ENCODE measurements at places on chromosomes 2 and 18. TPM values are rescaled to one million over a fixed set of nuclear protein-coding genes. Genes with fewer than 3 reads are reported as not detected.

DNA sequence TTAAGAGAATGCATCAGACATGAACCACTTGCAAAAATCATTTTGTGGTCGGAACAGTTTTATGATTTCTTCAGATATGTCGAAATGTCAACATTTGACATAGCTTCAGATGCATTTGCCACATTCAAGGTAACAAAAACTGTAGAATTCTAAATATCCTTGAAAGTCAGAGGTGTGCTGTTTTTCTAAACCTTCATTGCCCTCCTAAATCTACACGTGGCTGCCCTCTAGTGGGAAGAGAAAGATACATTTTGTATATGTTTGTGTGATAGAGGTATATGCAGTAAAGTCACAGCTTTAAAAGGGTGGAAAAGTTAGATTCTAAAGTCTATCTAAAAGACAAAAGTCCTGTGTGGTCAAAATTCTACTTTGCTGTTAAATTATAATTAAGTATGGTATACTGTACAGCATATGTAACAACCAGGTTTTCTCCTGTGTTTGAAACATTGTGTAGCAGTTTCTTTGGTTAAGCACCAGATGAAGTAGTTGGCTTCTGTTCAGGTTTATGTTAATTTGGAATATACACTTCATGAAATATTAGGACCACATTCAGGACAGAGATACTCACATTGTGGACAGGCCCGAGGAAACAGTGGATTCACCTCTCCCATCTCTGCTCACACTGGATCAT, 65.9 kb upstream of the ITM2C start:
- DNase-seq, result no peak

GRCh38 chr18:32629981-32630700, 142.7 kb downstream of the KLHL14 start:
- no peak for DNase-seq

DNA sequence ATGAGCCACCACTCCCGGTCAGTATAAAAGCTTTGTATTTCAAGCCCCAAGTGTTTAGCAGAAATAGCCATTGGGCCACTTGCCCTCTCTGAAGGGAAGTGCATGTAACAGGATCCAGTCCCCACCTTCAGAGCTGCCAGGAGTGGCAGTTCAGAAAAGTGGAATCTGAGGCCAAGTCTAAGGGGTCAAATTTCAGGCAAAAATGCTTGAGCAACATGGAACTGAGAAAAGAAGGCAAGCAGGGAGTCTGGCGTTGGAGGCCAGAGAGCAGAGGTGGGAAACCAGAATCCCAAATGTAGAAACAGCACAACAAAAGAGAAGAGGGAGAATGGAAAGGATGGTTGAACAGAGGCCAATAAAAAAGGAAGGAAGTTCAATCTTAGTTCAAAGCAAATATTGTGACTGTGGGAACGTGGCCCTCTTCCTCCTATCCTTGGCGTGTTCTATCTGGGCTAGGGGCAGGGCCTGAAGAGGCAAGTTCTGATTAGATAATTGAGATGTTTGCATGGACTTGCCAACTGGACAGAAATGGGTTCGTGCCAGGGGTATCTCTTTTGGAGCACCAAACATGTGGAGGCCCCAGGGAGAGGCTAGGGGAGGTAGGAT, 102.2 kb downstream of the AP1S3 start:
- no peak for DNase-seq

DNA sequence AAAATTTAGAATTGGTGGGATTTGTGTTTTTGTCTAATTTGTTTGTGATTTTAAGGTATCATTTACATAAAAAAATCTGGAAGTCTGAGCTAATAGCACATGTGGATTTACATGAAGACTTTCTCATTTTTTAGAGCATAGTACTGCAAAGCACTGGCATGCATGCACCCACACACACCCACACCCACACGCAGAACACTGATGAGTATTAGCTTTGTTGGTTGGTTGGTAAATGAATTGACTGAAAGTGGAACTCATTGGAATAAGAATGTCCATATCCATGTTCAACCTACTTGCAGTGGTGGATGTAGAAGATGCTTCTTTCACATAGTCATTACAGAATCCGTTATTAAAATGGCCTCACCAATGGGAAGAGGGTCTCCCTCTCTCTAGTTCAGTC, 475.8 kb downstream of the PLCL1 start:
- DNase-seq, result no peak

GRCh38 chr2:145731467-145731866, 1211.5 kb upstream of the ZEB2 start:
- DNase-seq, result no peak

DNA sequence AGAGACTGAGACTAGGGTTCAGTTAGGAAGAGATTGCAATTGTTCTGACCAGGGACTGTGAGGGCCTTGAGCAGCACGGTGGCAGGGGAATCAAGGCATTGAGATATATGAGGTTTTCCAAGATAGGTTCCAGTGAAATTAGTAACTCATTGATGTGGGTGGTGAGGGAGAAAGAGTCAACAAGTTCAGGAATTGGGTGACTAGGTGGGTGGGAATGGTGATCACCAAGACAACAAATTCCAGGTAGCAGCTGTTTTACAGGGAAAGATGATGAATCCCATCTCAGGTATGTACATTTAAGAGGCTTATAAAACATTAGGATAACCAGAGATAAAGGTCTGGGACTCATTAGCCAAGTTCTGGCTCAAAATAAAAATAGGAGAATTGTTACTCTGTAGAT, 251.5 kb upstream of the MGAT5 start:
- DNase-seq, result no peak

DNA sequence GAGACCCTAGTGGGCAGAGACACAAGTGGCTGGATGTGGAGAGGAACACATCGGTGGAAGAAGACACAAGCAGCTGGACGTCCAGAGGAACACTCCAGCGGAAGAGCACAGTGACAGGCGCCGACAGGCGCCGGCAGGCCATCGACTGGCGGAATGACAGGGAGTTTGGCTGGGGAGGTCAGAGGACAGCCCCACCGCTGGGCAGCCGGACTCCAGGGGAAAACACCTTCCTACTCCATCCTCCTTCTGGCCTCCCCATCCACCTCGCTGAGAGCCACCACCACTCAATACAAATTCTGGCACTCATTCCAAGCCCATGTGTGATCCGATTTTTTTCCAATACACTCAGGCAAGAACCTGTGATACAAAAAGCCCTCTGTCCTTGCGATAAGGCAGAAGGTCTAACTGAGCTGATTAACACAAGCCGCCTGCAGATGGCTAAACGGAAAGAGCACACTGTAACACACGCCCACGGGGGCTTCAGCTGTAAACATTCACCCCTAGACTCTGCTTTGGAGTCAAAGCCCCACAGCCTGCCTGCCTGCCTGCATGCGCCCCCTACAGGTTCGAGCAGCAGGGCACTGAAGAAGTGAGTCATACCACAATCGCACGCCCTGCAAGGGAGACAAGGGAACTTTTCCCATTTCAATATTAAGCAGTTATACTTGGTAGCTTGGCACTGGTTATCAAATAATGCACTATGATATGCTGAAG, 50.2 kb upstream of the LRP1B start:
- no peak for DNase-seq

GRCh38 chr18:25976554-25976953, 113.9 kb downstream of the SS18 start:
- DNase-seq, result no peak

DNA sequence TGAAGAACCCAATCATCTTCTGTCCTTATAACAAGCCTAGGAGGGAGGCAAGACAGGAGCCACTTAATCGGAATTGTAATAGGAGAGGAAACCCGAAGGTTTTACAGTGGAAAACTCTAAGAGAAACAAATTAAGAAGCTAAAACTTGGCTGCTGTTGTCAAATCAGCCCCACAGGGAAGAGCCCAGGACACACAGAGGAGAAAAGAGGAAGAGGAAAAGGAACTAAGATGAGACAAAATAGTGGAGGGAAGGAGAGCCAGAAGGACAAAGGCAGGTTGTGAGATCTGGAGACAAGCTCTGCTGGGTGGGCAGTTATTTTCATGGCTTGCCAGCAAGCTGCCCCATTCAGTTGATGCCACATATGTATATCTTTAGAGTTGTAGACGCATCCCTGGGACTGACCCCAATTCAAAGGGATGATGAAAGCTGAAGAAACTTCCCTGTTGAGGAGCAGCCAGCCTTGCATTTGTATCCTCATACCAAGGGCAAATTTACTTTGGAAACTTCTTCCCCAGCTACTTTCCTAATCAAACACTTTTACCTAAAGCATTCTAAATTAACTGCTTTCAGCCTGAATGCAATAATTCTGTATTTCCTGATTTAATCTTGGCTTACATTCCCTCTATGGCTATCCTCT, 499.8 kb upstream of the MEIS1 start:
- DNase-seq, result no peak

DNA sequence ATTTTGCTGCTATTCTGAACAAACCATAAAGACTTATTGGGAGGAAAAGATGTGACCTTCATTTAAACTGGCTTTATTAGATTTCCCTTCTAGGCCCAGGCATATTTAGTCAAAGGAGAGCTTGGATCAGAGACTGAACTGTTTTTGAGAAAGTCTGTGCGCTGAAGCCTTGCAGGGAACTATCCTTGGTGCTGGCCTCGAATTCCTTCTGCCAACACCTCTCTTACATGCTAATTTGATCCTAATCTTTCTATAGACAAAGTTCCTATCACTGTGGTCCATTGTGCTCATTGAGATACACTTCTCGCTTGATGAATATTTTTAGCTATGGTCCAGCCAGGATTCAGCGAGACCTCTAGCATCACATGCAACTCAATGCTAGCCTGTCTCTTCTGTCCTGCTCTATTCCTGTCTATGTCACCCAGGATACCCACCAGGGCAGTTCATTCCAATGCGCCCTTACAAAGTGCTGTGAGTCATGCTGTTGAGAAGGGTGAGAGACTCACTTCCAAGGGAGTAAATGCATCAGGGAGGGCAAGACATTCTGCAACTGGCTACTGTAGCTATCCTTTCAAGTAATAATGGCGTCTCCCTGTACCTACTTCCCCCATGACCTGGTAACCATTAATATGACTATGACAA, 356.7 kb upstream of the LYPD1 start:
- DNase-seq, result no peak

- no peak for DNase-seq
Observed at GRCh38 chr2:3037196-3038194, 340.1 kb downstream of the EIPR1 start.

DNA sequence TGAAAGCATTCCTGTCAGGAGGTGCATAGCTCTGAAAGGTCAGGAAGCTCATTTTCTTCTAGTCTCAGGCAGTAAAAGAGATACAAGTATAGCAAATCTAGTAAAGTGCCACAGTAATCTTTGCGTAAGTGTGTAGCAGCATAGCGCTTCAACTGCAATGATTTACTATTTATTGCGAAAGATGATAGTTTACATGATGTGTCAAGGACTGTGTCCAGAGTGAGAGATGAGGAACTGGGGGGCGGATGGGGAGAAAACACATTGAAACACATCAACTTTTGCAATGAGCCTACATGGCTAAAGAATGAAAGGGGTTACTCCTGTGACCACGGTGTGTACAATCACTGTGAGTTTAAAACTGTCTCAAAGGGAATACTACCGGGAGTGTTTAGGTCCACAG, 644.4 kb downstream of the GALR1 start:
- no peak for DNase-seq

DNA sequence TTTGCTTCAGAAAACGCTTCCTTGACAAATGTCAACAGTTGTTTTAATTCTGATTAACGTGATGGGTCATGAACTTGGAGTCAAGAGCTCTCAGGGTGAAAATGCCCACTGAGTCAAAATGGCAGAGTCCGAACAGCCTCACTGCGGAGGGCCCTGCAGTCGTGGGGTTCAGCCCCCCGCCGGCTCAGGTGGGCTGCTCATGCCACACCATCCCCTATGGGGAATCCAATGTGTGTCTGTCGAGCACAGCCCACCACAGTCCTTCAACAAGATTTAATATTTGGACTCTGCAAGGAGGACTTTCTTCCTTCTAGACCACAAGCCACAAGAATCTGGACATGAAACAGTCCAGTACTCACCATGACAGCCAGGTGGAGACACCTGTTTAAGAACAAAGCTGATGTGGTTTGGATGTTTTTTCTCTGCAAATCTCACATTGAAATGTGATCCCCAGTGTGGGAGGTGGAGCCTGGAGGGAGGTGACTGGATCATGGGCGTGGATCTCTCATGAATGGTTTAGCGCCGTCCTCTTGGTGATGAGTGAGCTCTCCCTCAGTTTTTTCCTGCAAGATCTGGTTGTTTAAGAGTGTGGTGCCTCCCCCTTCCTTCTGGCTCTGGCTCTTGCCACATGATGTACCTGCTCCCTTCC, 201.0 kb downstream of the NDUFA10 start:
- peak; percentile 11 for DNase-seq

DNA sequence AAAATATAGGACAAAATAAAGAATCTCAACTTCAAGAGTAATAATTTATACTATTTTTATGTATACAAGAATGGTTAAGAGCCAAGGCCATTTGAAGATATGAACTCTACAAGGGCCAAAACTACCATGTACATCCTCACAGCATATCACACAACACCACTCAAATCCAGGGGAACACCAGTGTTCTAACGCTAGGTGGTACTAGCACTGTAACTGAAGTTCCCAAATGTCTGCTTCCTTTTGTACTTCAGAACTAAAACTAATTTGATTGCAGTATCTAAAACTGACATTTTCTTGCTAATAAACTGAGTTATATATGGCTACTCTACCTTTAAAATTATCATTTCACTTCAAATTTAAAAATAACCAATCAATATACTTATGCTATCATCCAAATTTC, 47.0 kb downstream of the REV1 start:
- no peak for DNase-seq

Gene ERFE
- total RNA-seq, result not detected

Gene BOLA3
- 9.1 TPM for total RNA-seq

Gene CD8A
- 1.3 TPM for total RNA-seq

Gene RAB6C
- total RNA-seq, result not detected

Gene CCT4
- 147 TPM for total RNA-seq

Data from uterus (tissue), 4 donors.